ENCODE measurements at places on chromosomes 1 and 21.

DNA sequence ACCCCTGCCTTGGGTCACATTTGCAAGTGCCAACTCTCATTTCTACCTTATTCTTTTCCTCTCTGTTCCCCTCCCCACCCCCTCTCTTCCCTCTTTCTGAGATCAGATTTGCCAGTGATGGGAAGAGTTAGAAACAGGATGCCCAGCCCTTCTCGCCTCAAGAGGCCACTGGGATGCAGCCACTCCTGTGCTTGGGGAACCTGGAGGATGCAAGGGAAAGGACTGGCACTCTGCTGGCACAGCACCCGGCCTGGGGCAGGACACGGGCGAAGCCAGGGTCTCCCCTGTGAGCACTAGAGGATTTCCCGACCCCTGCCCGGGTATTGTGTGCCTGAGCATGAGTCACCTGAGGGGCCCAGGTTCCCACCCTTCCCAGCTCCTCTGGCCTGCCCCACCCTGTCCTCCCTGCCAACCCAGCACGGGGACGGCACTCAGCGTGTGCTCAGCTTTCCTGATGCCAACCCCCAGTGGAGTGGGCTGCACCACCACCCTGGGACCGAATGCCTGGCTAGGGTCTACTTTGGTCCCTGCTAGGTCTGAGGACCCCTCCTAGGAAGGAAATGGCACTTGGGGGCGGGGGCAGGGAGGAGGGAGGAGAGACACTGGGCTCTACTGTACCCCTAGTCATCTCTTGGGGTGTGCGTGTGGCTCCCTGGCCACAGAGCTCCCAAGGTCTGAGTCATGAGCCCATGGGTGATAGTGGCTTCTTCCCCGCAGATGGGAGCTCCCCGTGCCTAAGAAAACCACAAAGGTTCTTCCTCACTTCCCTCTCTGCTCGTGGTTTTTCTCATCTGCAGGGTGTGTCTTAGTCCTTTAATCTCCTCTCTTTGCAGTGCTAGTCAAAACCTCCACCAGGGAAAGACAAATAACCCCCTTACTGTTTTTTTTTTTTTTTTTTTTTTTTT lies 12.4 kb downstream of the LMNA start:
- peak; percentile 55 for DNase-seq

DNA sequence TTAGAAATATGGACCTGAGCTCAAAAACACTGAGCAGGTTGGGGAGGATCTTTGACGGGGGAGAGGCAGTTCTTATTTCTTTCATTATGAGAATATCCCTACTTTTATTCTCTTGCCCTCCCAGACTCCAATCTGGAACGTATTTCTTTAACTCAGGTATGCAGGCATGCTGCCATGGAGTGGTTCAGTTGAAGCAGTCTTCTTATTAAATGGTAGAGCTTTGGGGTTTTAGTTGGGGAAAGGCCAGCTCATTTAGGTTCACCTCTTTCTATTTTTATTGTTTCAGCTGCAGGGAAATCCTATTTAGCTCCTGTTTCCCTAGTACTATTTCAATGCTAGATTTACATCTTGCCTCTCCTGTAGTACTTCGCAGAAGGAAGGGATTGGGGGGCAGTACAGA lies 198.9 kb downstream of the TTLL7 start:
- DNase-seq, result no peak

DNA sequence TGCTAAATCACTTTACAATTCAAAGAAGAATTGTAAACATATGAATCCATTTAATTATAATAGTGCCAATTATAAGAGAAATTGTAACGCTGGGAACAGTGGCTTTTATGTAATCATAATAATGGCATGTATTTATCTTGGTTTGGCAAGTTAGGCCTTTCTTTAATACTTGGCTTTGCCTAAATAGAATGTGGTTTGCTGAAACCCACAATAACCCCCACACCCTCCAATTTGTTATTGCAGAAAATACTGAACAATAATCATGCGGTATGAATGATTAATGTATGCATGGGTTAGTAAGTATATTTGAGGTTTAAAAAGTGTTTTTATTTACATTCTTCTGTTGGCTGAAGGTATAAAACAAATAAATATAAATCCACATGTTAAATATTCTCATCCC lies 138.2 kb downstream of the NFIA start:
- DNase-seq, result no peak

GRCh38 chr1:60920561-60920960 lies 161.8 kb upstream of the NFIA start:
- DNase-seq, result no peak

- no peak for DNase-seq
Observed at GRCh38 chr1:101632548-101633272, 364.0 kb downstream of the OLFM3 start.

DNA sequence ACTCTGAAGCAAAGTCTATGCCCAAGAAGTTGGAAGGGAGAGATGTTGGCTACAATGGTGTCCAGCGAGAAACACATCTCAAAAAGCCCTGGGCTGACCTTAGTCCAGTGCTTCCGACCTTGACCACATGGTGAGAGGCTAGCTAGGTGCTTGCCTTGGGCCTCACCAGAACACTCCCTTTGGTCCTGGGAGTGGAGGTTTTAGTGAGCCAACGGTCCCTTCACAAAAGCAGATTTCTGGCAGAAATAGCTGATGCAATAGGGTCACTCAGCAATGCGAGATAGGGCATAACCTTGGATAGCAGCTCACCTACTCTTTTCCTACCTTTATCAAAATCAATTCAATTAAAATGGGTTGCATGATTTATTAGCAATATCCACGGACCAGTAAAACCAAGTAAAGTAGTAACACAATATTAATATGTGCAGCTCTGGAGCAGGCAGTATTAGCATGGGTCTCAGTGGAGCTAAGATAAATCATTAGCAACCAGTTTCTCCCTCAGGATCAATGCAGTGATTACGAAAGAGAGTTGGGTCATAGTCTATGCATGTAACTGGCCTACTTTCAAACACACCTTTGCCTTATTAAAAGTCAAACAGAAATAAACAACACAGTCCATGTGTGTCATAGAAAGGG lies 1.9 kb downstream of the SLC30A10 start:
- no peak for DNase-seq

DNA sequence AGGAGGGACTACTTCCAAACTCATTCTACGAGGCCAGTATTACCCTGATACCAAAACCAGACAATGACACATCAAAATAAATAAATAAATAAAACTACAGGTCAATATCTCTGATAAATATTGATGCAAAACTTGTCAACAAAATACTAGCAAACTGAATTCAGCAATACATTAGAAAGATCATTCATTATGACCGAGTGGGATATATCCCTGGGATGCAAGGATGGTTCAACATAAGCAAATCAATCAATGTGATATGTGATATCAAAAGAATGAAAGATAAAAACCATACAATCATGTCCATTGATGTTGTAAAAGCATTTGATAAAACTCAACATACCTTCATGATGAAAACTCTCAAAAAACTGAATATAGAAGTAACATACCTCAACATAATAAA lies 36.7 kb downstream of the NME7 start:
- no peak for DNase-seq
